ENCODE measurements at places on chromosomes 5 and 9. TPM values are rescaled to one million over a fixed set of nuclear protein-coding genes. Genes with fewer than 3 reads are reported as not detected.

Gene MEIKIN
- not detected for total RNA-seq

Gene CER1
- total RNA-seq, result not detected

Gene SOHLH1
- total RNA-seq, result not detected

Gene CCL28
- 13.4 TPM for total RNA-seq

Gene DOCK2
- 149 TPM for total RNA-seq

Gene STING1
- total RNA-seq, result 40.5 TPM

Gene CATSPER3
- 0.39 TPM for total RNA-seq

Gene TBC1D2
- 1.8 TPM for total RNA-seq

Gene IL5
- not detected for total RNA-seq

GRCh38 chr9:113910036-113910639 is 34.0 kb downstream of the ZNF618 start:
- no peak for DNase-seq
- no peak overlapping the region for H3K27ac ChIP-seq
- H3K27me3 ChIP-seq, result no peaks in the 10 kb centered on the region
- H3K36me3 ChIP-seq, result no peaks in the 10 kb centered on the region
- no peaks in the 10 kb centered on the region for H3K4me1 ChIP-seq

DNA sequence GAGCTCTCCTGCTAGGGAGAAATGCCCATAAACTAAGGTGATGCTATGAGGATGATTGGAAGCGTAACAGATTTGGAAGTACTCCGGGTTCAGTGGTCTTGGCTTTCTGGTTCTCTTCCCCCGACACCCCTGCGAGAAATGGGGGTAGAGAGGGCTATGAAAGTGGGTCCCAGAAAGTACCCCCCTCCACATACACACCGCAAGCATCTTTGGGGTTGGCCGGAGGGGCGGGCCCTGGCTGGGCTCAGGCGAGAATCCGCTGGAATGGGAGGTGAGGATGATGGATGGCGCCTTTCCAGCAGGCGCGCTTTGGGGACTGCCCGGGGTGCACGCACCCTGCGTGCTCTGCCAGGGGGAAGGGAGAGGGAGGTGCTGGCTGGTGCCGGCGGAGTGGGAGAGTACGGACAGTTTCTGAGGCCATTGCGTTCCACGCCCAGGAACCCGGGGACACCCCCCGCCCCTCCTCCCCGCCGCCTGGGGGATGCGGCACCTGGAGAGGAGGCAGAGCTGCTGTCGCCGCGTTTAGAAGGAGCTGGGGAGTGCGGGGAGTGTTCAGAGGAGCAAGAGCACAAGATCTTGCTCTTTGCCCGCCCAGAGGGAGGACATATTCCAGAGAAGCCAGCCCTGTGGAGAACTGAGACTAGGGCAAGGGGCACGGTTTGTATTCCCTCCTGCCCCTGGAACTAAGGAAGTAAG is 1.9 kb downstream of the PCSK5 start:
- H3K27me3 ChIP-seq, result no peaks in the 10 kb centered on the region
- peaks cover 46% of the 10 kb centered on the region for H3K4me1 ChIP-seq
- H3K4me3 ChIP-seq, result peak overlapping the region; percentile 98
- peak; percentile 57 for DNase-seq

GRCh38 chr9:126550891-126551351 is 62.8 kb upstream of the LMX1B start:
- no peaks in the 10 kb centered on the region for H3K36me3 ChIP-seq
- H3K27ac ChIP-seq, result no peak overlapping the region
- no peaks in the 10 kb centered on the region for H3K4me1 ChIP-seq
- no peak for DNase-seq

DNA sequence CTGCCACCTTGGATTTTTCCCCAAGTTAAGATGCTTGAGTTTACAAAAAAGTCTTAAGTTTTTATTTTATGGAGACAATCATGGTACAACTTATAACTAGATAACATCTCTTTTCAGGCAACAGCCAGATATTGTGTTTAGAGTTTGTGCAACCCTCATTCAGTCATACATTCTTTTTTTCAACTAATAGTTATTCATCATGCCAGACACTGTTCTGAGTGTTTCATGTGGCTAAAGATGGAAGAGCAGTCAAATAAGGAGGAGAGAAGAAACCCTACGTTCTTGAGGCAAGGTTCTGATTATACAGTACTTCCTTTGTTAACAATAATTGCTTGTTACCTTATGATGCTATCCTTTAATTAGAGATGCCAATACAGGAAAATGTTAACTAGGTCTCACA is 42.1 kb upstream of the ZNF462 start:
- H3K4me3 ChIP-seq, result no peak overlapping the region
- H3K36me3 ChIP-seq, result no peaks in the 10 kb centered on the region
- no peak overlapping the region for H3K27ac ChIP-seq
- H3K27me3 ChIP-seq, result peaks cover 3% of the 10 kb centered on the region
- DNase-seq, result no peak

DNA sequence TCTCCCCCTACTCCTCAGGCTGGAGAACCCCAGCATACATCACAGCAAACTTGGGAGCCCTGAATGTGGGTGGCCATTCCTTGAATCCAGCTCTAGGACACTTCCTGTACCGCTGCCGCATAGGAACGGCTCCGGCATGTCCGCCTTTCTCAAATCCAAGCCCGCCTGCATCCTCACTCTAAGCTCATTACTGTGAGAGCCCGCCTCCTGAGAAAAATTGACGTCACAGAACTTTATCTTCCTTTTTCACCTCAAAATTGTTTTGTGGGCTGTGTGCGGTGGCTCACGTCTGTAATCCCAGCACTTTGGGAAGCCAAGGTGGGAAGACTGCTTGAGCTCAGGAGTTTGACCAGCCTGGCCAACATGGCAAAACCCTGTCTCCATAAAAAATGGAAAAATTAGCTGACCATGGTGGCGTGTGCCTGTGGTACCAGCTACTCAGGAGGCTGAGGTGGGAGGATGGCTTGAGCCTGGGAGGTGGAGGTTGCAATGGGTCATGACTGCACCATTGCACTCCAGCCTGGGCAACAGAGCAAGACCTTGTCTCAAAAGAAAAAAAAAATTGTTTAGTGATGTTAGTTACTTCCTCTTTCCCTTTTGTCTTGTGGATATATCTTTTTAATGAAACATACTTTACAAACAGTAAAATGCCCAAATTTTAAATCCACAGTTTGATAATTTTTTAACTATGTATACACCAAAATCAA is 22.8 kb downstream of the RNF44 start:
- H3K36me3 ChIP-seq, result peaks cover 3% of the 10 kb centered on the region
- no peak overlapping the region for H3K4me3 ChIP-seq
- no peak overlapping the region for H3K27ac ChIP-seq
- H3K4me1 ChIP-seq, result peaks cover 4% of the 10 kb centered on the region
- no peaks in the 10 kb centered on the region for H3K27me3 ChIP-seq

- no peak overlapping the region for H3K4me3 ChIP-seq
- H3K27me3 ChIP-seq, result no peaks in the 10 kb centered on the region
- H3K4me1 ChIP-seq, result no peaks in the 10 kb centered on the region
Measured at GRCh38 chr5:130643321-130643720, 521.7 kb downstream of the HINT1 start.

GRCh38 chr5:94856257-94856800 is 237.9 kb downstream of the SLF1 start:
- peaks cover 2% of the 10 kb centered on the region for H3K4me1 ChIP-seq
- DNase-seq, result no peak
- no peaks in the 10 kb centered on the region for H3K27me3 ChIP-seq
- H3K27ac ChIP-seq, result no peak overlapping the region
- H3K4me3 ChIP-seq, result no peak overlapping the region

DNA sequence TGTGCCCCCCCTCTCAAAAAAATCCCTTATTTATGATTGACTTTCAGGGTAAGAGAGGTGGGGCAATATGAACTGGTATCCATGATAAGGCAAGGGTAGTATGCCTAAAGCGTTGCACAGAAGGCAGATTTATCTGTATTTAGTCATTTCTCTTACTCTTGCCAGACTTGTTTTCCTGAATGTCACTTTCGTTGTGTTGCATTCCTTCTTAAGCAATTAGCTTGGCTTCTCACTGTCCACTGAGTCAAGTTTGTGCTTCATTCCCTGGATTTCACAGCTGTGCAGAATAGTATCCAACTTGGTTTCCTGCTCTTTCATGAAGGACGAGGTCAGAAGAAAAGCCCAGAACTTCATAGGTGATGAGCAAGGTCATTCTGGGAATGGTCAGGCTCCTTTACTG is 301.5 kb upstream of the ACTBL2 start:
- H3K4me1 ChIP-seq, result no peaks in the 10 kb centered on the region
- no peaks in the 10 kb centered on the region for H3K36me3 ChIP-seq
- no peak overlapping the region for H3K27ac ChIP-seq
- no peak overlapping the region for H3K4me3 ChIP-seq
- H3K27me3 ChIP-seq, result peaks cover 15% of the 10 kb centered on the region

GRCh38 chr5:125722550-125722949 is 700.7 kb upstream of the GRAMD2B start:
- H3K27ac ChIP-seq, result no peak overlapping the region
- H3K36me3 ChIP-seq, result no peaks in the 10 kb centered on the region
- DNase-seq, result no peak
- H3K4me3 ChIP-seq, result no peak overlapping the region
- H3K27me3 ChIP-seq, result no peaks in the 10 kb centered on the region
- no peaks in the 10 kb centered on the region for H3K4me1 ChIP-seq

- H3K36me3 ChIP-seq, result no peaks in the 10 kb centered on the region
- peaks cover 7% of the 10 kb centered on the region for H3K27me3 ChIP-seq
- no peak for DNase-seq
- no peak overlapping the region for H3K4me3 ChIP-seq
- H3K27ac ChIP-seq, result no peak overlapping the region
Measured at GRCh38 chr9:93809204-93809940, 145.8 kb downstream of the BARX1 start.

- H3K4me3 ChIP-seq, result no peak overlapping the region
- no peak overlapping the region for H3K27ac ChIP-seq
- H3K4me1 ChIP-seq, result peaks cover 4% of the 10 kb centered on the region
- no peaks in the 10 kb centered on the region for H3K27me3 ChIP-seq
- DNase-seq, result no peak
- no peaks in the 10 kb centered on the region for H3K36me3 ChIP-seq
Measured at GRCh38 chr5:78546276-78546996, 102.1 kb downstream of the LHFPL2 start.

- H3K36me3 ChIP-seq, result no peaks in the 10 kb centered on the region
- no peak overlapping the region for H3K4me3 ChIP-seq
- no peaks in the 10 kb centered on the region for H3K27me3 ChIP-seq
- no peak for DNase-seq
- no peaks in the 10 kb centered on the region for H3K4me1 ChIP-seq
Measured at GRCh38 chr5:120539471-120539870, 75.4 kb downstream of the PRR16 start.

DNA sequence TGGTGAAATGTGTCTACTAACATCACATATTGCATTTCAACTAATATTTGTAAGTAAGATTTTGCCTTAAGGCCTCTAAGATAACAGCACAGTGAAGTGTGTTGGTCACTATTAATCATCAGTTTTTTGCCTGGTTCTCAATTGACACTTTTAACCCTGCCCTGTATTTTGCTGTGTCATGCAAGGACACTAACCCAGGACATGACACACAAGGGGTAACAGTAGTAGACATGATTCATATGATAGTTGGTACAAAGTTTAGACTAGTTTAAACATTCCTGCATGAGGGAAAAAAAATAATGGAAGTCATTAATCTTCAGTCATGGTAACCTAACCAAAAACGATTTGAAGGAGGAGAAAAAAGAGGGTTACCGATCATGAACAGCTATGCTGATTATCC is 207.0 kb downstream of the DEPDC1B start:
- no peak overlapping the region for H3K4me3 ChIP-seq
- no peak overlapping the region for H3K27ac ChIP-seq
- H3K36me3 ChIP-seq, result no peaks in the 10 kb centered on the region

GRCh38 chr5:159184858-159185381 is 24.4 kb downstream of the RNF145 start:
- peaks cover 65% of the 10 kb centered on the region for H3K4me1 ChIP-seq
- H3K27ac ChIP-seq, result peak overlapping the region; percentile 78
- peak overlapping the region; percentile 5 for H3K4me3 ChIP-seq
- peaks cover 47% of the 10 kb centered on the region for H3K36me3 ChIP-seq
- H3K27me3 ChIP-seq, result no peaks in the 10 kb centered on the region

DNA sequence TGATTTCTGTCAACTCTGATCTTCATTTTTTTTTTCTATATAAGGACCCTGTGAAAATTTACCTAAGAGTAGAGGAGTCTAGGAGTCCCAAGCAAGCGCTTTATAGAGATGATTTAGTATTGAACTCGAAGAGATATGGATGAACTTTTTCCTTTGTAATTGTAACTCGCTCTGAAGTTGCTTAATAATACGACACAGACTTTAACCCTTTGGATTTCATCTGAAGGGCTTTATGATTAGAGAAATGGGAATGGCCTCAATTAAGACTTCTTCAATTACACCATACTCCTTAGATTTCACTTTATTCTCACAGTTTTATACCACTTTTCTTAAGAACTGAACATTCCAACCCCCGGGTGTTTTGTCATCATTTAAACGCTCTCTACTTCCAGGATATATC is 647.7 kb downstream of the HTR1A start:
- H3K4me1 ChIP-seq, result no peaks in the 10 kb centered on the region
- no peaks in the 10 kb centered on the region for H3K27me3 ChIP-seq
- no peak for DNase-seq

DNA sequence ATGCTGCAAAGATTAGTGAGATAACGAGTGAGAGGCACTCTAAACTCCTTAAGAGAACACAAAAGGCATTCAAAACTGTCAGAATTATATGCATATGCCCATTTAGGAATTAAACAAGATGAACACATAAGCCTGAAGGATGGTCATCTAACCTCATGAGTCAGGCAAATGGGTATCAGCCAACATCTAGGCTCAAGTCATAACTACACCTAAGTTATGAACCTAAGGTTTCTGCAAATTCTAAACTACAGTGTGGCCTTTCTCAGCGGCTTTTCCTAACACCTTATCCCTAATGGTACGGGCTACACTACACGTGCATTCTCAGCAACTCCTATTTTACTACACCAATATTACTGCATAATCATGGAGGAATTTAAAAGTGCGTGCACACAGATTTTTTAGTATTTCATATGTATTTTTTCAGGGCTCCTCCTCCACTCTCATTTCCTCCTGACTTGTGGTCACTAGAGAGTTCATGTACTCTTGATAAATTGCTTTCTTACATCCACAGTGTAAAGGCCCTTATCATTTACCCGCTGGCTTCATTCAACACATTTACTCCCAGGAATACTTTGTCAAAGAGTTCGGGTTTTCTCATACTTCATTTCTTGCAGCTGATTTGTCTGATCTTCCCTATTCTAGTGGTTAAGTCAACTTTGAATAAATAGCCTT is 316.5 kb downstream of the BNC2 start:
- no peaks in the 10 kb centered on the region for H3K27me3 ChIP-seq
- H3K4me3 ChIP-seq, result no peak overlapping the region
- H3K27ac ChIP-seq, result no peak overlapping the region
- H3K4me1 ChIP-seq, result no peaks in the 10 kb centered on the region
- no peak for DNase-seq
- no peaks in the 10 kb centered on the region for H3K36me3 ChIP-seq

- no peak for DNase-seq
- H3K36me3 ChIP-seq, result no peaks in the 10 kb centered on the region
- peaks cover 5% of the 10 kb centered on the region for H3K4me1 ChIP-seq
- peaks cover 22% of the 10 kb centered on the region for H3K27me3 ChIP-seq
- no peak overlapping the region for H3K4me3 ChIP-seq
- no peak overlapping the region for H3K27ac ChIP-seq
Measured at GRCh38 chr9:2236850-2237249, 221.7 kb downstream of the SMARCA2 start.

- no peak overlapping the region for H3K4me3 ChIP-seq
- no peak for DNase-seq
- H3K27me3 ChIP-seq, result no peaks in the 10 kb centered on the region
- H3K36me3 ChIP-seq, result peaks cover 47% of the 10 kb centered on the region
Measured at GRCh38 chr5:61089351-61089750, 72.9 kb downstream of the SMIM15 start.
